ENCODE measurements at places on chromosomes 6 and 20.

DNA sequence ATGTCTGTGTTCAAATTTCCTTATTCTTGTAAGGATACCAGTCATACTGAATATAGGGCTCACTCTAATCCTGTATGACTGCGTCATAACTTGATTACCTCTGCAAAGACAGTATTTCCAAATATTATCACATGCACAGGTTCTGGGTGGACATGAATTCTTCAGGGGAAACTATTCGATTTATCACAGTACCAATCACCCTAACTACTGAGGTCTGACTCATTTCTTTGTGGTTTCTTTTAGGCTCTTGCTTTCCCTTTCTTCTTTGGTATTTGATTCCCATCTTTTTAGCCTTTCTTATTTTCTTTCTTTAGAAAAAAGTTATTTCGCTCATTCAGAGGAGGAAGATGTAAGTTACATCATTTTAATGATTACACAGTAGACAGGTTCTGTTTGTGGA lies 40.3 kb upstream of the TBX18 start:
- no peak for DNase-seq

DNA sequence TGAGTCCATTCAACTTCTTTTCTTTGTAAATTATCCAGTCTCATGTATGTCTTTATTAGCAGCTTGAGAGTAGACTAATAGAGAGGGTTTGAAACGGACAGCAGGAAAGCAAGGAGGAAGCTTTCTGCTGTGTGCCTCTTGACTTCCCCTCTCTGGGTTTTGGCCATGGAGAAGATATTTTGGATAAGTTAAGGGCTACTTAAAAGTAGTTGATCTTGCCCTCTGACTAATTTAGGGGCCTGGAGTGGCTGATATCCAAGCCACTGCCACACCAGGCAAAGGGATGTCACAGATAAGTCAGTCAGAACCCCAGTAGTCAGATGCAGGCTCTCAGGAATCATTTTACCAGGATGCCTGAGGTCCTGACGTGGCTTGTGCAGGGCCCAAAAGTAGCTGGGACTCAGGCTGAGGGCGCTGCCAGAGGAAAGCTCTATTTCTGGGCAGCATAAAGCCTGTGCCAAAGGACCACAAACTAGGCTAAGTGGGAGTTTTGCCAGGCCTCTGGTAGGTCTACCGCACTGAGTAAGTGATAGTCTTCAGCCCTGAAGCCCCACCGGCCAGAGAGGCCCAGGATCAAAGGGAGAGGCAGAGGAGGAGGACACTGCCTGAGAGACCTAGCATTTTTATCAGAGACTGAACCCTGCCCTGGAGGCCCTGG lies 41.6 kb upstream of the IYD start:
- no peak for DNase-seq

GRCh38 chr6:28351087-28351486 lies 1.3 kb downstream of the ZKSCAN3 start:
- DNase-seq, result no peak

DNA sequence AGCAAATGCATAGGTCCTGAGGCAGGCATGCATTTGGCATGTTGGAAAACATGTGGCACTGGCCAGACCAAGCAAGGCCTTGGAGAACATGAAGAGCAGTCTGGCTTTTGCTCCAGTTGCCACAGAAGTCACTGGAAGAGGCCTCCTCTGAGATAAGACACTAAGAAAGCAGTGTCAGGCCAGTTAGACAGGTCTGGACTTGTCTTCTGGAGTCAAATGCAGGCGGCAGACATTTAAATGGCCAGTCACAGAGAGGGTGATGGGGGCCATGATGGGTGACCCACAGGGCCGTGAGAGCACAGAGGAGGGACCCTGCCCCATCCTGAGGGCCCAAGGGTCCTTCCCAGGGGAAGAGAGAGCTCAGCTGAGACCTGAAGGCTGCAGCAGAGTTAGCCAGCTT lies 26.7 kb upstream of the ADA start:
- no peak for DNase-seq

DNA sequence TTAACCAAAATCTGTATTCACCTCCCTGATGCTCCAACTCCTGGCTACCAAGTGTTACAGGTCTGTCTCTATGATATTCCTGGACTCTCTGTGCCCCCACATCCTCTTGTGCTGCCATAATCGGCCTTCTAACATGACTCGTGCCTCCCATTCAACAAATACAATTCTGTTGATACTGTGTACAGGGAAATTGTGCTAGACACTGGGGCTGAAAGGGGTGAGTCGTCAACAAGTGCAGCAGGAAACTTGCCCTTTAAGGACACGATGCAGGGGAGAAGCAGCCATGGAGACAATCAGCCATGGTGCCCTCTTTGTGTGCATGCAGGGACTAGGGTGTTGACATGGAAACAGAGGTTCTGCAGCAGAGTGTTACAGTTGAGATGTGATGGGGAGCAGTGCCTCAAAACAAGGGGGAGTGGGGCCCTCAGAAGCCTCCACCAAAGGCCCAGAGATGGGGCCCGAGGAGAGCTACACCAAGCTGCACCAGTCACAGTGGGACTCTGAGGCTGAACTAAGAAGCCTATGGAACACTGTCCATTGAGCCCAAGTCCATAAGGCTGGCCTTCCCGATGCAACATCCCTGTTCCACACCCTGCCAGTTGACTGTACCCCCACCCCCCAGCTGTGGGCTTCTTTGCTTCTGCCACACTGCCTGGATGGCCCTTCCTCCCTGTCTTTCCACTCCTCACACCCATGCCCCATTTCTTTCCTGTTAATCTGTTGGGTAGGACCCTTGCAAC lies 3.1 kb downstream of the PCED1A start:
- DNase-seq, result no peak

DNA sequence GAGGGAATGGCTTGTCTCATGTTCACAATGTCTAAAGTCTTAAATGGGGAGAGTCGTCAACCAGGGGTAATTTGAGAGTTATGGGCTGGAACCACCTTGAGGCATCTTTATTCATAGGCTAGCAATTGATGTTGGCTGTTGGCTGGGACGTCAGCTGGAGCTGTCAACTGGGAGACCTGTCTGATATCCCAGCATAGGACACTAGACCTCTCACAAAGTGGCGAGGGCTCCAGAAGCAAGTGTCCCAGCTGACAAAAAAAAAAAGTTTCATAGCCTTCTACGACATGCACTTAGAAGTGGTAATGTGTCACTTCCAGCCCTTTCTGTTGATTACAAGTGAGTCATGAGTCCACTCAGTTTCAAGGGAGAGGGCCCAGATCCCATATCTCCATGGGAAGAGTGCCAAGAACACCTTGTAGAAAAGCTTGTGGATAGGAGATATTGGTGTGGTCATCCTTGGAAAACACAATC lies 278.0 kb downstream of the ESR1 start:
- no peak for DNase-seq

GRCh38 chr20:24842918-24843715 lies 106.0 kb upstream of the CST7 start:
- no peak for DNase-seq

GRCh38 chr6:45697605-45698004 lies 318.1 kb downstream of the CLIC5 start:
- no peak for DNase-seq

DNA sequence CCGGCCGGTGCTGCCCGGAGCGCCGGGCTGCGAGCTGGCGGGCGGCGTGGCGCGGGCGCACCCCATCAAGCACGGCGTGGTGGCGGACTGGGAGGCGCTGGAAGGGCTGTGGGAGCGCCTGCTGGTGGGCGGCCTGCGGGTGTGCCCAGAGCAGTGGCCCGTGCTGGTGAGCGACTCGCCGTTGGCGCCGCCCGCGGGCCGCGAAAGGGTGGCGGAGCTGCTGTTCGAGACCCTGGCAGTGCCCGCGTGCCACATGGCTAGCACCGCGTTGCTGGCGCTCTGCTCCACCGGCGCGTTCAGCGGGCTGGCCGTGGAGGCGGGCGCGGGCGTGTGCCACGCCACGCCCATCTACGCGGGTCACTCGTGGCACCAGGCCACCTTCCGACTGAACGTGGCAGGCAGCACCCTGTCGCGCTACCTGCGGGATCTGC lies 517 bp downstream of the ACTL10 start:
- no peak for DNase-seq

DNA sequence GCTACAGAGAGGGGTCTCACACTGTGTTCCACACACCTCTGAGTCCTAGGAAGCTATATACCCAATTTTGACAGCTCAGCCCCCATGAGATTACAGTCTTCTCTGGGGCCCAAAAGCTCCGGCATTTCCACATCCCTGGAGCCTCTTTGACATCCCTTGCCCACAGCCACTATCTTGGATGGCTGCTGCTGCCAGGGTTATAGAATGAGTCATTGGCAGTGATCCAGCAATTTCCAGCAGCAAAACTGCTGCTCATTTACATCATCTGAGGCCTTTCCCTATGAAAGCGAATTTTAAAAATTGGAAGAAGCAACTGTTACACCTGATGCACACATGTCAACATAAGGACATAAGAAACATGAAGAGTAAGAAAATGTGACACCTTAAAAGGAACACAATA lies 590.7 kb downstream of the MEI4 start:
- DNase-seq, result no peak

- DNase-seq, result no peak
Observed at GRCh38 chr6:142373268-142374090, 71.7 kb downstream of the ADGRG6 start.

Data from right hindlimb (tissue), 1 donor.